ENCODE measurements at places on chromosomes 3 and 15.

DNA sequence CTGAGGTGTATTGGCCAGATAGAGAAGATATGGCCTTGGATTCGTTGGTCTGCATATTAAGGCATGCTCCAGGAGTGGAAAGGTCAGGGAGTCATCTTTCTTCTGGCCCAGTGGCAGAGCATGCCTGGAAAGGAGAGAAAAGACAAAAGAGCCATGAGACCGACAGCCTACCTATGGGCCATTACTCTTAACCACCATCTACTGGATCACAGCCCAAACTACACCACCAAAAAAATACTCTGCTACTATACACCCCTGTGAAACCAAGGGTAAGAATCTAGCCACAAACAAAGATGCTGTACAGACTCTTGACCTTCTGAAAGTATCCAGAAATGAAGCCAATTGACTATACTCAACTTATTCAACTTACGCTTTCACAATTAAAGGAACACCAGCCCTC is 96.1 kb upstream of the PLSCR5 start:
- no peak for DNase-seq

DNA sequence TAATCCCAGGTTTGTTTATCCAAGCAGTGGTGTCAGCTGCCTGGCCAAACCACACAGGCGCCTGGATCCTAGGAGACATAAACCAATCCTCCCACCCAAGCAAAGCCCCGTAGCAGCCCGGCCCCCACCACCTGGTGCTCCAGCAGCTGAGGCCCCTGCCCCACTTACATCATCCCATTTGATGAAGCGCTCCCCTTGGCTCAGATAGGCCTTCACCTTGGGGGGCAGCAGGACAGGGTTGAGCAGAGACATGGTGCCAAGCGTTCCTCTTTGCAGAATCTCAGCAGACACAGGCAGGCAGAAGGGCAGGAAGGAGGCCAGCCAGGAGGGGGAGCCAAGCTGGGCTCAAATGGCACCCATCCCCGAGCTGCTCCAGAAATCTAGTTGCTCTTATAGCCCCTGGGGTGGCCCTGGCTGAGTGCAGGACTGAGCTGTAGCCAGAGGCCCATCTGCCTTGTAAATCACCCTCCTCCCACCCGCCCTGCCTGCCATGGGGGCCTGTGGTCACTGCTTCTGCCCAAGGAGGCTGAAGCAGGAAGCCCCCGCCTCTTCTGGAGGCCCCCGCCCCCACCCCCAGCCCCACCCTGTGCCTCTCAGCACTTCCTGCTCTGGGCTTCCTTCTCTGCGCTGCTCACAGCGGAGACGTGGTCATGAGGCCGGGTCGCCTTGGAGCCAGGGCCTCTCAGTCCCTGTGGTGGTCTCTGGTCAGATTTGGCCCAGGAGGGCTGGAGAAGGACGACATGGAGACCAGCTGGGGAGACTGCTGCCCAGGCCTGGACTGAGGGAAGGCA is at the start of gene PLCB2:
Gene PLCB2 (minus strand): TSS at position 515 of the 791 bp plus-strand sequence. CDS start 263 bp downstream, at position 252.
- DNase-seq: peak; percentile 16

DNA sequence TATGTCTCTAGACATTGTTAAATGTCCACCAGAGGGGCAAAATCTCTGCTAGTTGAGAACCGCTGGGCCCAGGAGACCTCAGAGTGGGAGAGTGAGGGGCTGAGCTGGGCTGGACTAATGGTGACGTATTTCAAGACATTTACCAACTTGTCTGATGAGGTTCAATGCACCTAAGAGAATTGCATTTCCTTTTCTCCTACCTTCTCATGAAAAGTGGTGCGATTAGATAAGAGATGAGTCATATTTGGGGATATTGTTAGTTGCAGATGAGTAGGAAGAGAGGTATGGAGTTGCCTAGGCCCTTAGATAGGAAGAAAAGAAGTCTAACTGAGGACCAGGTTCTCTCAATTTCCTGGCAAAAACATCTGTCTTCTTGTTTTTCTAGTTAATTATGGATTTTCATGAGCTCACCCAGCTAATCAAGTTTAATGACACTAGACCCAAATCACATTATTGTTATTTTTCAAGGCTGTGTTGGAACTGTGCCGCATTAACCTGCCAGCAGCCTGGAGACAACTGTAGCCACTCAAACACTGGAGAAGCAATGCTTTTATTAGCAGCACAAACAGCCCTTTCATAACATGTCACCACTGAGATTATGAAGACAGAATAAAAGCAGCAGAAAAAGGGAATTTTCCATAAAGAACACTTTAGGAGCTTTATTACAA is 144.2 kb downstream of the PDCD6IP start:
- no peak for DNase-seq

DNA sequence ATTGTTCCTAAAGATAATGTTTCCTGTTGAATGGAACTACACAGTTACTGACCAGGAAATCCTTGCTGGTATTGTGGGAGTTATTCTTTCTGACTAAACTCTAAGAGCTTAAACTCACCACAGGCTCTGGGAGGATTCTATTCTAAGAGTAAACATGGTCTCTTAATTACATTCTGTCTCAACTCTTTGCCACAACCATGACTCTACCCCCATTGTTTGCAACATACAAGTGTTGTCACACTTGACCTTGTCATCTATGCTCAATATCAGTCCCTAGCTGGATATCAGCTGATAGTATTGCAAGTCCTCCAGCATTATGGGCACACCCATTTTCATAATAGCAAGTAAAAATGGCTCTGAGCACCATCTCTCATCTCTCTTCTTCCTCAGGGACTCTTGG is 29.6 kb upstream of the SECISBP2L start:
- DNase-seq: no peak

GRCh38 chr15:92417716-92418115 is 24.0 kb downstream of the ST8SIA2 start:
- no peak for DNase-seq

DNA sequence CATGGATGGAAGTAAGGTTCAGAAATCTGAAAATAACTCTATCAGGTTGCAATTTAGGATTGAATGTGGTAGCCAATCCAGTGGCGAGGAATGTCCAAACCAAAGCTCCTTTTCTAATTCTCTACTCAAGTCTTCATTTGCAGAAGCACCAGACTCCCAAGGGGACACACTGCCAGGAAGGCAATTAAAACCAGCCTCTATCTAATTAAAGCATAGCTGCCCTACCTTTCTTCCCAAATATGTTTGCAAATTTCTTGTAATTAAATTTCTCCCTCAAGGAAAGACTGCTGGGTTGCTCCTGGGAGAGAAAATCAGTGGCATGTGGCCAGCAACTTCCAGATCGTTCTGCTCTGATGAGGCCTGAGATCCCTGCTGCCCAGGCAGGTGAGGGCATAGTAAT is 153.4 kb upstream of the MCTP2 start:
- no peak for DNase-seq

DNA sequence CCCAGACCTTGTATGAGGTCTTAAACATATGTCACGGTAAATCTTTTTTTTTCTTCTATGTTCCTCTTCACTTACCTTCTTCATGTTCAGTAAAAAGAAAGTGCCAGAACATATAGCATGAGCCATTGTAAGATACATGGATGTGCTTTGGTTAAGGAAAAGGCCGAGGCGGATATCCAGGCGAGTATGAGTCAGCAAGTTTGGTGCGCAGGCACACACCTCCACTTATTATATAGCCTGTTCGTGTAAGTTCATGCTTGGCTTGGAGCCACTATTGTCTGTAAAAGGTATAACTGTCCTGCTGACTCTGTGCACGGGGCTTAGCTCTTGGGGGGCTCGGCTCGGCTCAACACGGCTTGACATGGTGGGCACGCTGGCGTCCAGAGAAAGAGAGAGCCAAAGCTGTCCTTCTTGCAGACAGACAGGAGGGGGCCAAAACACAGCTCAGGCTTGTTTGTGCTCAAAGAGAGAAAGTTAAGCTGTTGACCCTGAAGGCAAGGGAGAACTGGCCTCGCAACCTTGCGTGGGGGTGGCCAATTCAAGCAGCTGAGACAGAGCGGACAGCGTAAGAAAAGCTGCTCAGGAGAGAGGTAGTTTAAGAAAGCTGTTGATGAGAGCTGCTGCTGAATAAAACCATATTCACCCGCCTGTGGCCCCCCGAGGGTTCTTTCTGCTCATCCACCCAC is 251.2 kb downstream of the SLC9A9 start:
- DNase-seq: peak; percentile 10

DNA sequence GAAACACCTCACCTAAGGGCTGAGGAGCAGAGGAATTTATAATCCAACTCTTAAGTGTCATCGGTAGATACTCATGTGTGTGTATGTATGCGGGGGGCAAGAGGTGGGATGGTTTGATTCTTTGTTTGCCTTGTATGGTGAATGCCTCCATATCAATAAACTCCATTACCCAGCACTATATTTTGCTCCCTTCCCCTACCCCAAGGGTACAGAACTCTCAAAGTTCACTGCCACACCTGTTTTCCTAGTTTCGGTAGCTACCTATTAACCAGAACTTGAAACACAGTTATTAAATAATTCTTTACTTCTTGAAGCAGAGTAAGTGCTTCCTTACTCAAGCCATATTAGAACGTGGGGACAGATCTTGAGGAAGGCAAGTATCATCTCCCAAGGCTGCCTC is 400.8 kb upstream of the SUCLG2 start:
- no peak for DNase-seq

DNA sequence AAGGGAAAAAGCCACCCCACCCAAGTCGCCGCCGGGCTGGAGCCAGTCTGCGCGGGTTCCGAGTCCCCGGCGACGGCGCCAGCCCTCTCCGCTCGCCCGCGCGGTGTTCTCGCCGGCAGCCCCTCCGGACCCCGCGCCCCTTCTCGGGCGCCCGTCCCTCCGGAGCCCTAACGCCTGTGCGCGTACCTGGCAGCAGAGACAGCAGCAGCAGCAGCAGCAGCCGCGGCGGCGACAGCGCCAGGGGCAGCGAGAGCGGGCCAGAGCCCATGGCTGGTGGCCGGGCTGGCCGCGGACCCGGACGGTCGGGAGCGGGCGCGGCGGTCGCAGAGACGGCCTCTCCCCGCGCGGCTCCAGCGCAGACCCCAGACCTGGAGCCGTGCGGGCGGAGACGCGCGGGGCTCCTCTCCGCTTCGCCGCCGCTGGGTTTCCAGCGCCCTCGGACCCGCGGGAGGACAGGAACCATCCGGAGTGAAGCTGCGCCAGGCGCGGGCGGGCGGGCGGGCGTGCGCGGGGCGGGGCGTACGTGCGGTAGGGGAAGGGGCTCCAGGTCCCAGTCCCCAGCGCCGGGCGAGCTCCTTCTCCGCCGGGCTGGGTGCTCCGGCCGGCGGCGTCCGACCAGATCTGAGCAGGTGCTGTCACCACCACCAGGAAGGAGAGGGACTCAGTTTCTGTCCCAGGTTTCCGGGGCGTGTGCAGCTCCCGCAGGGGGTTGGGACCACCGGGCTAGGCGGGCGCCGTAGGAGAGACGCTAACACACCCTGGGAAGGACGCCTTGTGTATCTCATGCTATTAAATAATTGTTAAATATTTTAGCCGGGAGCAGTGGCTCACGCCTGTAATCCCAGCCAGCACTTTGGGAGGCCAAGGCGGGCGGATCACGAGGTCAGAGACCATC is at the start of gene CHRNA3:
Gene CHRNA3 (minus strand): TSS at position 470 of the 895 bp plus-strand sequence. CDS start 202 bp downstream, at position 268.
- no peak for DNase-seq

DNA sequence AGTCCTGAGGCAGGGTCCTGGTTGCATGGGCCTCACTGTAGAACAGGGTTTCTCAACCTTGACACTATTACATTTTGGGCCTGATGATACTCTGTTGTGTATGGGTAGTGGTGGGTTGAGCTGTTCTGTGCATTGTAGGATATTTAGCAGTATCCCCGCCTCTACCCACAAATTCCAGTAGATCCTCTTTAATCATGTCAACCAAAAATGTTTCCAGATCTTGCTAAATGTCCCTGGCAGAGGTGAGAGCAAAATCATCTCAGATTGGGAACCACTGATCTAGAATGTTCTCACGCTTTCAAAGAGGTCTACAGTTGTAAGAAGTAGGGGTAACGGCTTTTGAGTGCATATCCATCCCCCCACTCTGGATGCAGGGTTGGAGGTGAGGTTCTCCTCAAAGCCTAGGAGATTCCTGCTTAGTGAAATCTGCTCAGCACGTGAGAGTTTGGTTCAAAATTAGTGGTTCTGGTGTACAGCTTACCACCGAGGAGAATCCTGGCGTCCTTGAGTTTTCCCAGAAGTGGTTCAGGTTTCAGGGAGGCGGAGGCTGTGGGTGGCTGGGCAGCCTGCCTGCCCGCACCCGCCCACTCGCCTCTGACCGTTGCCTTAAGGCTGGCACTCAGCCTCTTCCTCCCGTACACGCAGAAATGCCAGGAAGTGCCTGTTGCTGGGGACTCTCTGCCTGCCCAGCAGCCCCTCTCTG is 5.3 kb downstream of the ACVR2B start:
- DNase-seq: no peak

- DNase-seq: no peak
Observed at GRCh38 chr3:18841422-18842343, 306.6 kb upstream of the KCNH8 start.

GRCh38 chr3:73024836-73025235 is 28.2 kb downstream of the PPP4R2 start:
- no peak for DNase-seq

- no peak for DNase-seq
Observed at GRCh38 chr3:27616031-27616430, 106.1 kb downstream of the EOMES start.
